A549 treated with dexamethasone at 1 μM for 4 hours (cell line): ENCODE measurements at places on chromosomes 6 and 20. TPM values are rescaled to one million over a fixed set of nuclear protein-coding genes. Genes with fewer than 3 reads are reported as not detected.

The CDC40 gene
- 7.4 to 10.7 TPM (median 8.7 TPM) in 5 replicates for total RNA-seq

The PDE7B gene
- 0.59 to 1.1 TPM (median 0.73 TPM) in 5 replicates for total RNA-seq

The XKR7 gene
- total RNA-seq = 0.01 TPM in 2 of 5 replicates, not detected in the others

The MOXD1 gene
- 1.2 to 1.7 TPM (median 1.5 TPM) in 5 replicates for total RNA-seq

The OR12D3 gene
- total RNA-seq = not detected in 5 replicates

The TNFRSF6B gene
- total RNA-seq = 0.77 to 0.97 TPM (median 0.84 TPM) in 4 of 5 replicates, not detected in the other

The CFB gene
- 1.4 to 2.1 TPM (median 1.6 TPM) in 5 replicates for total RNA-seq

The HUS1B gene
- total RNA-seq = 0.12 to 0.39 TPM (median 0.29 TPM) in 5 replicates

The PSORS1C2 gene
- total RNA-seq = 0.09 TPM in 1 of 5 replicates, not detected in the others

The APOM gene
- 2.7 to 3.8 TPM (median 3.3 TPM) in 5 replicates for total RNA-seq

The CBLN4 gene
- total RNA-seq = not detected in 5 replicates
